ENCODE measurements at places on chromosomes 13 and 19. TPM values are rescaled to one million over a fixed set of nuclear protein-coding genes. Genes with fewer than 3 reads are reported as not detected.

GRCh38 chr19:56942756-56943155 lies 102.2 kb upstream of the PEG3 start:
- DNase-seq, result no peak

GRCh38 chr13:51523082-51523518 lies 61.2 kb upstream of the WDFY2 start:
- DNase-seq, result peak; percentile 69

DNA sequence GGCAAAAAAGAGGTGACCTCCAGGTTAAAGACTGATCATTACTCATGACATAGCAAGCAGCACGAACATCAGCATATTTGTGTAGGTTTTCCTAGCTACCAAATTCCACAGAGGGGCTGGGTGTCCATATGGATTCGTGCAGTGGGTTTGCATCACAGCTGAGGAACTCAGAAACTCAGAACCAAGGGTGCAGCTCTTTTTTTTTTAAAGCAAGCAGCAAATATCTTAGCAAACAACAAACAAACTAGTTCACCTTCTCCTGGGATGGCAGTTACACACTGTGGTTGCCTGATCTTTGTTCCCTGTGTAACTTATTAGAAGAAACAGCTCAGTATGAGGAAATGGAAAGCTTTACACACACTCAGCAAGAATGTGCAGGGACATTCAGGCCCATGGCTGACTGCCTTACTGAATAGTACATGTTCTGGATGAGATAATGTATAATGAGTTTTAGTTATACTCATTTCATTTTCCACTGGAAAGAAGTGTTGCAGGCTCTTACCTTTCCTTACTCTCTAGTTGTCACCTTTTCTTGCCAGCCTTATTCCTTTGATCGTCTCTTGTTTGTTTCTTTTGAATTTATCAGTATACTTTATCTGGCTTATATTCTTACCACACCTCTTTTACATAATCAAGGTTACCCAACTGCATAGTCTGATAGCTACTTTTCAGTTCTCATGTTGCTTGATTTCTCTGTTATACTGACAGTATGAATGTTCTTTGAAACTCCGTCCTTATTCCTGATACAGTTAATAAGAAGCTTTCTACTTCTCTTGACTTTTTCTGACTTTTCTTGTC lies 4.3 kb downstream of the NDFIP2 start:
- peak; percentile 96 for DNase-seq

- no peak for DNase-seq
These were observed 33.0 kb downstream of the CYSLTR2 start for GRCh38 chr13:48686636-48687210.

- no peak for DNase-seq
These were observed 28.1 kb upstream of the CCNE1 start for GRCh38 chr19:29783627-29784190.

DNA sequence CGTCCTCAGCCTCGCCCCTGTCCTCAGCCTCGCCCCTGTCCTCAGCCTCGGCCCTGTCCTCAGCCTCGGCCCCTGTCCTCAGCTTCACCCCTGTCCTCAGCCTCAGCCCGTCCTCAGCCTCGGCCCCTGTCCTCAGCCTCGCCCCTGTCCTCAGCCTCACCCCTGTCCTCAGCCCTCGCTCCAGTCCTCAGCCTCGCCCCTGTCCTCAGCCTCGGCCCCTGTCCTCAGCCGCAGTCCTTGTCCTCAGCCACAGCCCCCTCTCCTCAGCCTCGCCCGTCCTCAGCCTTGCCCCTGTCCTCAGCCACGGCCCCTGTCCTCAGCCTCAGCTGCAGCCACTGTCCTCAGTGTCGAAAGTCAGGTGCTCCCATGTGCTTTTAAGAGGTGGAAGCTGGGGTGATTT lies 10.5 kb downstream of the C13orf46 start:
- DNase-seq, result no peak

DNA sequence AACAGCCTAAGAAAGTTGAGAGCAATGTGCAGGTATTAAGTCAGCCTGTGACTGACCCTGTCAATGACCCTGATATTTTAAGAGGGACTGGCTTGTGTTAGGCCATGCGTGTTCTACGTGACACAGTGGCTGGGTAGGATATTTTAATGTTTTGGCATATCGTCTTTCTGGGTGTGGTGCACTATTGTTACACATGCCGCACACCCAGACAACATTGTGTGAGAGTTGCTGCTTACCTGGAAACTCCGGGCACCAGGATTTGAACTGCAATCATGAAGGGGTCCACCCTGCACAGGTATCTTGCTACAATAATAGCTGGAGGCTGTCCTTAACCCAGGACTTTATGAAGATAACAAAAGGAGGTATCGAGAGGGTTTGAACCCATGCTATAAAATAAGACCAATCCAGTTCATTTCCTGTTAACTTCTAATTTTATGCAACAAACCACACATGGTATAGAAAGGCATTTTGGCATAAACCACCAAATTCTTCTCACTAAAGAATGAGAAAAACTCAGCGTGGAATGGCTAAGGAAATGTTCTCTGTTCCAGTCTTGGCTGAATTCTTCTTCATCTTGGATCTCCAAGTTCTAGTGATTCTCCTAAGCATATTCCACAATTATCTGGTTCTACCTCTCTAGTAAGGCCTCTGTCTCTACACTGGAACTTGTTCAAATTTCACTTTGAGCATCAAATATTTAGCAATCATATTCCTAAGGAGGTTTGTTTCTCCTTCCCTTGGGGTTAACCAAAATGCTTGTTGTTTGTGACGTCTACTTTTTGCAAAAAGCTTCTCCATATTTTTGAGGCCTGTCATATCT lies 38.7 kb upstream of the POMP start:
- no peak for DNase-seq

- DNase-seq, result no peak
These were observed 706 bp downstream of the SERP2 start for GRCh38 chr13:44374348-44374712.

GRCh38 chr13:99963816-99964339 lies 7.7 kb downstream of the ZIC5 start:
- DNase-seq, result no peak

DNA sequence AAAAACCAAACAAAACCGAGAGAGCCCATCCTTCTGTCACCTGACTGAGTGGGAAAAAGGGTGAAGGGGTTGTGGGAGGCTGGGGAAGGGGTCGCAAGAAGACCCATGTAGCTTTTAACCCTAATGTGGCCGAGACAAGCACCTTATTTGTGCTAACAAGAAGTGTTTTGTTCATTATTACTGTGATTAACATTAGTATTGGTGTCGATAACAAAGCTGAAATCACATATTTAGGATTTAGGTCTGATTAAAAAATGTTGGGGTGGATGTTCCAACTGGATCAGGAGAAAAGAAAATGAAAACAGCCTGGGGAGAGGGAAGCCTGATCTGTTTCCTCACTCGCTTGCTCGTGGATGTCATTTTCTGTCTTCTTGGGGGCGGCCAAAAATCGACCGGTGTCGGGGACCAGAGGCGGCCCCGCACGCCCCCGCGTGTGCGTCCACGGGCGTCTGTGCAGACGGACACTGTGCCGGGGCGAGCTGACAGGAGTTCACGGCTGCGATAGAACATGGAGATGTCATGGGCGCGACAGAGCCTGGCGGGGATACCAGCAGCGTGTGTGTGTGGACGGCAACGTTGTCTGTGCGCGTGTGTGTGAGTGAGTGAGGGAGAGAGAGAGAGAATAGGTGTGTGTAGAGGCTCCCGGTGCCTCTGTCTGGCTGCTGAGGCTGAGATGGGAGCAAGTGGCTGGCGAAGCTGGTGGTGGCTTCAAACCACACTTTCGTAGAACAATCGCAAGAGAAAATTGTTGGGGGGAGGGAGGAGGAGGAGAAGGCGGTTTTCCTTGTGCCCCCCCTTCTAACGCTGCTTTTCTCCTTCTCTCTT lies 29.1 kb downstream of the NFIX start:
- no peak for DNase-seq

DNA sequence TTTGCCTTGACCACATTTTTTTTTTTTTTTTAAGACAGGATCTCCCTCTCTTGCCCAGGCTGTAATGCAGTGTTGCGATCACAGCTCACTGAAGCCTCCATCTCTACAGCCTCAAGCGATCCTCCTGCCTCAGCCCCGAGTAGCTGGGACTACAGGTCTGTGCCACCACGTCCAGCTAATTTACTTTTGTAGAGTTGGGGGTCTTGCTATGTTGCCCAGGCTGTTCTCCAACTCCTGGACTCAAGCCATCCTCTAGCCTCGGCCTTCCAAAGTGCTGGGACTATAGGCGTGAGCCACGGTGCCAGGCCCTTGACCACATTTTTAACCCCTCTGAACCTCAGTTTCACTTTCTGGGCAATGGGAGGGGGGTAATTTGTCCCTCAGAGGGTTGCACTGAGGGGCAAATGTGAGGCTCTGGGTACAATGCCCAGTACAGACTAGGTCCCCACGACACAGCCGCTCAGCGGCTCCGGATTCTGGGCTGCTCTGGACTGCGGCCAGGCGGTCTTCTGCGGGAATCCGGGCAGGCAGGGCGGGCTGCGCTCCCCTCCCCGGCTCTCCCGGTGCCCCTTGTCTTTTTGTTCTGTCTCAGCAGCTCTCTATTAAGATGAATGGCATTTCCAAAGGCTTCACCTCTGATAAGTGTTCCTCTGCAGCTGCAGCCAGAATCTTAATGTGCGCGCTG lies 3.8 kb upstream of the ALOX5AP start:
- no peak for DNase-seq

DNA sequence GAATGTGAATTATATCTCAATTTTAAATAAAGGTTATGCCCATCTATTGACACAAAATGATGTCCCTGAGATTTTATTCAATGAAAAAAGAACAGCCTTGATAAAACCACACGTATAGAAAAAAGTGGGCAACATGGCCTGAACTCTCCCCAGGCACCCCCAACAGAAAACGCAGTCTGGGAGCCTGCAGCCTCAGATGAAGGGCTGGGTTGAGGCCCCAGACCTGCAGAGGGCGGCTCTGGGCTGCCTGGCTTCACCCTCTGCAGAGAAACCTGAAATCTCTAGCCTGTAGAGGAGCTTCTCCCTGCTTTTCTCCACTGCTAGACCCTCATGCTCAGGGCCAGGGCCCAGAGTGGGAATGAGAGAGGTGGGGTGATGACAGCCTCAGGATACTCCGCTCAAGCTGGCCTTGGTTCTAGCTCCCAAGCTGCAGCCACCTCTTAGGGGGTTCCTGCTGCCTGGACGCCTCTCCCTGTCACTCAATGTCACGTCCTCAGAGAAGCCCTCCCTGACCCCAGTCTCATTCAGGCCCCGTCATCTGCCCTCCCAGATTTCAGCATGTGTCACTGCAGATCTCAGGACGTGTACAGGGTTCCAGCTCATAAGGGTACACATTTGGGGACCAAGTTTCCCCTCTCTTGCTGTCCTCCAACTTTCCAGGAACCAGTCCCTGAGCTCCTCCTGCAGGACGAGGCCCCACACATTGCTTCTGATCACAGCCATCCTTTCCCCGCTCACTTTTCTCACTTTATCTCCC lies 1.8 kb downstream of the MBD3 start:
- no peak for DNase-seq

DNA sequence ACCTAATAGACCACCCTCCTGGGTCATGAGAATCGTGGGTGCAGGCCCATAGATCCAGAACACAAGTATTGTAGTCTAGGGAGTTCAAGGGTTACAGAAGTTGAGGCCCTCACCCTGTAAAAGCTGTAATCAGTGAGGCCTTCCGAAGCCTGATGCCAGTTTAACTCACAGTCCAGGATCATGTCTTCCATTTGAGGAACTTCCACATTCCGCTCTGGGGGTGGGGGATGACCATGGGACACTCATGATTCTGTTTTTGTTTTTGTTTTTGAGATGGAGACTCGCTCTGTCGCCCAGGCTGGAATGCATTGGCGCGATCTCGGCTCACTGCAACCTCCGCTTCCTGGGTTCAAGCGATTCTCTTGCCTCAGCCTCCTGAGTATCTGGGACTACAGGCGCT lies 1.7 kb upstream of the RASIP1 start:
- no peak for DNase-seq

- DNase-seq, result no peak
These were observed 1394.3 kb upstream of the SLC10A2 start for GRCh38 chr13:104460554-104460953.

GRCh38 chr19:34471906-34472700 lies 9.5 kb upstream of the WTIP start:
- DNase-seq, result no peak

DNA sequence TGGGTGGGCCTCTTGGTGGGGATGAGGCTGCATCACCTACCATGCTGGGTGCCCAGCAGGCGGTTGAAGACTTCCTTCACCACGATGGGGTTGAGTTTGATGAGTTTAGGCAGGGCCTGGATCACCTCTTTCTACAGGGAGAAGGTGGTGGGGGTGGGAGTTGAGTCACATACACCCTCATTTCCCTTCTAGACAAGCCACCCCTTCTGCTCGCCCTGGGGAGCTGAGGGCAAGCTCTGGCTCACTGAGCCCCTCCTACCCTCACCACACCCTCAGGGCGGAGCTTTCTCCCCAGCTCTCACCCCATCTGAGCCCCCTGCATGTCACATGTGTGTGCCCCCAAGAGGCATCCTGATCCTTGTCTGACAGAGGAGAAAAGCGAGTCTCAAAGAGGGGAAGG lies 7.6 kb upstream of the RSPH6A start:
- DNase-seq, result no peak

DNA sequence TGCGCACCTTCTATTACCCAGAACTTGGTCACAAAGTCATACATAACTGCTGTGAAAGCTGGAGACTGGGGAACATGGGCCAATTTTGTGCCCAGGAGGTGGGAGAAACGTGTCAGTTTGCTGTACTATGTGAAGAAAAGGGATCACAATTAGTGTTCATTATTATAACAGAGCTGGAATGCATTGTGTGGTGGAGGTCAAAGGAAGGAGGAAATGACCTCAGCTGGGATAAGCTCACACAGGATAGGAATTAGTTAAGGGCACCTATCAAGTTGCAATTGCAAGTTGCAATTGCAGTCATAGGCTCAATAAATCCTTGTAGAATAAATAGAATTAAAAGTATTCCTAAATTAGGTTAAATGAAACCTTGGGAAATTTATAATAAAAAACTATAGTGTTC lies 103.9 kb upstream of the OBI1 start:
- DNase-seq, result no peak

- DNase-seq, result peak; percentile 77
These were observed 4.6 kb downstream of the CPAMD8 start for GRCh38 chr19:17021793-17022590.

GRCh38 chr19:1000095-1000494 lies at the start of gene GRIN3B:
GRIN3B (plus strand) TSS chr19:1000419; CDS start chr19:1000438, 19 bp downstream.
- DNase-seq, result peak; percentile 79

DNA sequence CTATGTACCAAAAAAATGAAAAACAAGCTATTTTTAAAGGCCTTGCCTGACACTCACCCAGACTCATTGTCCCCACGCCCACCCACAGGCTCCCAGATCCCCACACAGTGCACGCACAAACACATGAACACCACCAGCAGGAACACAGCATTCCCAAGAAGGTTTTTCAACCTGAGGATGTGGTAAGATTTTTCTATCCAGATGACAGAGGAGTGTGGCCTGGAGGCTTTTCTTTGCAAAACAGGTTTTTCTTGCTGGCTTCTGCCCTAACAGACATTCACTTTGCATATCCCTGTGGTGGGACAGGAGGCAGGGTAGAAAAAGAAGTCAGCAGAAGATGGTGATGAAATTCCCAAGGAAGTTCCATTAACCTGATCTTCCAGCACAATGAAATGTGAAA lies 97.8 kb downstream of the KLF12 start:
- peak; percentile 91 for DNase-seq

GRCh38 chr13:65784088-65784816 lies 1445.9 kb downstream of the PCDH9 start:
- no peak for DNase-seq

Gene MYO1F
- 0.10 TPM for polyA plus RNA-seq

Gene CGB1
- not detected for polyA plus RNA-seq

Gene ZNF134
- 4.0 TPM for polyA plus RNA-seq

Gene DCLK1
- polyA plus RNA-seq, result 0.02 TPM
